Small intestine (tissue), 16 donors: ENCODE measurements at places on chromosomes 7 and 10.

DNA sequence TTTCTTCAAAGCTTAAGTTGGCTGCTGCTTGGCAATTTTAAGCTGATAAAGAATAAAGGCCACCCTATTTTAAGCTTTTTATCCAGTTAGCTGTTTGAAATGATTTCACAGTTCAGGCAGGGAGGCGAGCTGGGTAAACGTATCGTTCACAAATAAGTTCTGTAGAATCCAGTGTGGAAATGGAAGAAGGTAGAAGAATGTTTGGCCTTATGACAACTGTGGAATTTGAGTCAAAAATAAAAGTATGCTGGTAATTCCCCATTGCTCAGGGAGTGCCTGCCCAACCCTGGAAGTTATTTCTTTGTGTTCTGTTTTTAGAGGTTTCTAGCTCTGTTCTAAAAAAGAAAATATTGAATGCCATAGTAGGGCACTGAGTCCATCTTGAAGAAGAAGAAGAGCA lies 113.1 kb downstream of the ARL4A start:
- H3K27ac ChIP-seq = peak overlapping the region; percentile 81
- no peaks in the 10 kb centered on the region for H3K36me3 ChIP-seq
- no peak overlapping the region for H3K4me3 ChIP-seq

GRCh38 chr7:12358694-12359093 lies 45.0 kb downstream of the VWDE start:
- no peak overlapping the region for H3K27ac ChIP-seq
- H3K36me3 ChIP-seq = no peaks in the 10 kb centered on the region
- no peak overlapping the region for H3K4me3 ChIP-seq
- H3K27me3 ChIP-seq = no peaks in the 10 kb centered on the region
- no peak for DNase-seq

GRCh38 chr7:44891372-44891771 lies 6.0 kb upstream of the PURB start:
- H3K36me3 ChIP-seq = no peaks in the 10 kb centered on the region
- no peak for DNase-seq
- no peaks in the 10 kb centered on the region for H3K4me1 ChIP-seq
- no peak overlapping the region for H3K27ac ChIP-seq
- no peak overlapping the region for H3K4me3 ChIP-seq

DNA sequence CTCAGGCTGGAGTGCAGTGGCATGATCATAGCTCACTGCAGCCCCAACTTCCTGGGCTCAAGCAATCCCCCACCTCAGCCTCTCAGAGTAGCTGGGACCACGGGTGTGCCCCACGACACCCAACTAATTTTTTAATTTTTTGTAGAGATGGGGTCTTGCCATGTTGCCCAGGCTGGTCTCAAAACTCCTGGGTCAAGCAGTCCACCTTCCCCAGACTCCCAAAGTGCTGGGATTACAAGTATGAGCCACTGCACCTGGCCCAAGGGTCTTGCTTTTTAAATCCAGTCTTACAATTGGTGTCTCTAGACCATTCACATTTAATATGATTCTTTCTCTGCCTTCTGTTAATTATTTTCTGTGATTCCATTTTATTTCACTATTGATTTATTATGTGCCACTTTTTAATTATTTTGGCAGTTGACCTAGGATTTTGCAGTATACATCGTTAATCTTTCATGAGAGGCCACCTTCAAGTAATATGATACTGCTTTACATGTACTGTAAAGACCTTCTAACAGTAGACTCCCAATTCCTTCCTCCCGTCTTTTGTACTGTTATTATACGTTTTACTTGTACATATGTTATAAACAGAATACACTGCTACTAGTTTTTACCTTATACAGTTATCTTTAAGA lies 18.7 kb downstream of the MMP21 start:
- H3K36me3 ChIP-seq = peaks cover 31% of the 10 kb centered on the region
- no peaks in the 10 kb centered on the region for H3K4me1 ChIP-seq
- DNase-seq = no peak
- H3K27me3 ChIP-seq = no peaks in the 10 kb centered on the region
- H3K27ac ChIP-seq = no peak overlapping the region

DNA sequence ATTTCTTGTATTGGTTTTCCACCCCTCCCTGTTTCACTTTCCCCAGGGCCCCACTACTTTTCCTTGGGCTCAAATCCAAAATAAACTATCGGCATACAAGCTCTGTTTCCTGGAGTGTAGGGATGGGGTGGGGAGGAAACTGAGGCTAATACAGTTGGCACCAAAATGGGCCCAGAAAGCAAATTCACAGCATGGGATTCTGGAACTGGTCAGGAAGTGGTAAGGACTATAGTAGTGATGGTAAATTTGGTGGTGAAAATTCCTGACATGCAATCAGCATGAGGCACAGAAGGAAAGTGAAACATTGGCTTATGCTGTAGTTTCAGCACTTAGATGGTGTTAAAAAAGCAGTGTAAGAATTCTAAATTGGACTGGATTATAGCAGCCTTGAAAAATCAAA lies 8.7 kb upstream of the SAMD9L start:
- no peaks in the 10 kb centered on the region for H3K4me1 ChIP-seq
- DNase-seq = no peak
- no peak overlapping the region for H3K27ac ChIP-seq
- no peaks in the 10 kb centered on the region for H3K36me3 ChIP-seq
- H3K27me3 ChIP-seq = no peaks in the 10 kb centered on the region
- H3K4me3 ChIP-seq = no peak overlapping the region

DNA sequence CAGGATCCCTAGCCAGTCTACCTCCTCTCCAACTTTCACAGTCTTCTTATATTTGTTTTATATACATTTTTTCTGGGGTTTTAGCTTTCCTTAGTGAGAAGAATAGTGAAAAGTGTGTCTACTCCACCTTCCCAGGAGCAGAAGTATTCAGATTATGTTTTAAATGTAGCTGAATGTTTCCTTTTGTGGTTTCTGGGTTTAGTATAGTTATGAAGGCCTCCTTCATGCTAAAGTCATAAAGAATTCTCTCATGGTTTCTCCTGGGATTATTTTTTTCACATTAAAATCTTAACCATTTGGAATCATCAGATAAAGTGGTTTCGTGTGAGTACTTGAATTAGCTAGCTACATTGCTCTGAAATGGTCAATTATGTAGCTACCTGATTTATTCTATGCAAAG lies 50.9 kb downstream of the ANKMY2 start:
- DNase-seq = no peak
- H3K36me3 ChIP-seq = no peaks in the 10 kb centered on the region
- no peak overlapping the region for H3K27ac ChIP-seq

DNA sequence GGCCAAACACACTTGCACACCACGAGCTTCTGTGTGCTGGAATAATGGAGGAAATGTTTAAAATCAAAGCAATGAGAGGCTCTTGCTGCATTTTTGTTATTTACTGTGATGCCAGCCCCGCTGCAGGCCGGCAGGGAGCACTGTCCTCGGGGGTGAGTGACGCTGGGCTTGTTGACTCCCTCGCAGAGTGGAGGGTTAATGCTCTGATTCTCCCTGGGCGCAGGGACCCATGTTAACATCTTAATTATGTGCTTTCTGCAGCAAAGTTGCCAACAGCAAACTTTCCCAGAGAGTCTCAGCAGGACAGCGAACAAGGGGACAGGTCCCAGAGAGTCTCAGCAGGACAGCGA lies 22.9 kb downstream of the SCART1 start:
- no peaks in the 10 kb centered on the region for H3K4me1 ChIP-seq
- H3K36me3 ChIP-seq = no peaks in the 10 kb centered on the region
- H3K27me3 ChIP-seq = no peaks in the 10 kb centered on the region
- H3K4me3 ChIP-seq = no peak overlapping the region
- no peak overlapping the region for H3K27ac ChIP-seq

- H3K27ac ChIP-seq = no peak overlapping the region
- peak; percentile 65 for DNase-seq
- no peaks in the 10 kb centered on the region for H3K36me3 ChIP-seq
- H3K4me3 ChIP-seq = no peak overlapping the region
- H3K4me1 ChIP-seq = no peaks in the 10 kb centered on the region
Observed at GRCh38 chr7:30445770-30446169, 32.8 kb downstream of the NOD1 start.

DNA sequence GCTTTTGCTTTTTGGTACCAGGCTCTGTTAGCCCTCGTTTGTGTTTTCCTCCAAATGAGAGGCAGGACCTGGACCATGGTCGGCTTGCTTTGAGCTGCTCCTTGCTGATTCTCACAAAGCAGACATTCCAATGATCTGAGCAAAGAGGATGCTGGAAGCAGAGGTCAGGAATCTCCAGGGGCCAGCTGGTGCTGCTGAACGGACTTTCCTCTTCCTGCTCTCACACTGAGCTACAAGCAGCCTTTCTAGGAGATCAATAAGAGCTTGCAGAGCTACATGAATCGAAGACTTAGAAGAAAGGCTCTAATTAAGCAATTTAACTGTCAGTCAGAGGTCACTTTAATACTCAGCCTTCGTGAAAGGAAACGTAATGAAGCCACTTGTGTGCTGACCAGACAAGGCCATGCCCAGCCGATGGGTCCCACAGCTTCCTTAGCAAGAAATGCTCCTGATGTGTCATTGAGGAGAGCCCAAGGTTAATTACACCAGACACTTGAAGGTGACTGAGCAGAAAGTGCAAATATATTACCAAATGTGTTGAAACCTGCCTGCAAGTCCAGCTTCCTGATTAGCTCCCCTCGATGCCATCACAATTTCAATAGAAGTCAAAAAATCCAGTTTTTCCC lies 151.3 kb upstream of the RSU1 start:
- H3K27me3 ChIP-seq = no peaks in the 10 kb centered on the region
- H3K4me3 ChIP-seq = no peak overlapping the region
- peak overlapping the region; percentile 39 for H3K27ac ChIP-seq
- H3K4me1 ChIP-seq = no peaks in the 10 kb centered on the region

- no peak for DNase-seq
- H3K27me3 ChIP-seq = no peaks in the 10 kb centered on the region
- H3K4me3 ChIP-seq = no peak overlapping the region
- H3K27ac ChIP-seq = no peak overlapping the region
- H3K36me3 ChIP-seq = no peaks in the 10 kb centered on the region
Observed at GRCh38 chr7:80622541-80622940, 15.9 kb upstream of the CD36 start.

DNA sequence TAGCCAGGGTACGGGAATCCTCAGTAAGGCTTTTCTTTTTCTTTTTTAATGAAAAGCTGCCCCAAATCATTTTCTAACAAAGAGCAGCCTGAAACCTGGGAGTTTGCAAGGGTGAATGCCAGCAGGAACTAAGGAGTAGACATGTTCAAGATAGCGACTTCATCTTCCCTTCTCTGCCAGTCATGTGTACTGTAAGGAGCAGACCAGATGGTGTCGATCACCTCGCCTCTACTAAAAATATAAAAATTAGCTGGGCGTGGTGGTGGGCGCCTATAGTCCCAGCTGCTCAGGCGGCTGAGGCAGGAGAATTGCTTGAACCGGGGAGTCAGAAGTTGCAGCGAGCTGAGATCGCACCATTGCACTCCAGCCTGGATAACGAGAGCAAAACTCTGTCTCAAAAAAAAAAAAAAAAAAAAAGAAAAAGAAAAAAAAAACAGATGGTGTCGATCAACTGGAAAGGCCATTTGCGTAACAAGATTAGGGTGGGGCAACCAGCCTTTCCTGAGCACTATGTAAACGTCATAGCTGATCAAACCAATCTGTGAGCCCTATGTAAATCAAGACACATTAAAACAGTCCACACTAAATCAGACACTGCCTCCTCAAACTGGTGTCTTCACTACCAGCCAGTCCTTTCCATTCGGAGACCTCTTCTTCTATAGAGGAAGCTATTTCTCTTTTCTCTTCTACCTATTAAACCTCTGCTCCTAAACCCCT lies 33.8 kb downstream of the NOLC1 start:
- no peak overlapping the region for H3K4me3 ChIP-seq
- H3K27ac ChIP-seq = no peak overlapping the region
- H3K36me3 ChIP-seq = no peaks in the 10 kb centered on the region
- no peak for DNase-seq
- no peaks in the 10 kb centered on the region for H3K27me3 ChIP-seq

GRCh38 chr10:13741438-13741837 lies 154.7 kb downstream of the PRPF18 start:
- H3K4me3 ChIP-seq = no peak overlapping the region
- H3K4me1 ChIP-seq = no peaks in the 10 kb centered on the region
- no peaks in the 10 kb centered on the region for H3K36me3 ChIP-seq
- DNase-seq = no peak
- H3K27ac ChIP-seq = no peak overlapping the region

- H3K27ac ChIP-seq = peak overlapping the region; percentile 30
- H3K36me3 ChIP-seq = no peaks in the 10 kb centered on the region
- H3K27me3 ChIP-seq = no peaks in the 10 kb centered on the region
- H3K4me1 ChIP-seq = peaks cover 19% of the 10 kb centered on the region
- no peak for DNase-seq
- no peak overlapping the region for H3K4me3 ChIP-seq
Observed at GRCh38 chr10:69335063-69335587, 56.8 kb downstream of the HK1 start.

DNA sequence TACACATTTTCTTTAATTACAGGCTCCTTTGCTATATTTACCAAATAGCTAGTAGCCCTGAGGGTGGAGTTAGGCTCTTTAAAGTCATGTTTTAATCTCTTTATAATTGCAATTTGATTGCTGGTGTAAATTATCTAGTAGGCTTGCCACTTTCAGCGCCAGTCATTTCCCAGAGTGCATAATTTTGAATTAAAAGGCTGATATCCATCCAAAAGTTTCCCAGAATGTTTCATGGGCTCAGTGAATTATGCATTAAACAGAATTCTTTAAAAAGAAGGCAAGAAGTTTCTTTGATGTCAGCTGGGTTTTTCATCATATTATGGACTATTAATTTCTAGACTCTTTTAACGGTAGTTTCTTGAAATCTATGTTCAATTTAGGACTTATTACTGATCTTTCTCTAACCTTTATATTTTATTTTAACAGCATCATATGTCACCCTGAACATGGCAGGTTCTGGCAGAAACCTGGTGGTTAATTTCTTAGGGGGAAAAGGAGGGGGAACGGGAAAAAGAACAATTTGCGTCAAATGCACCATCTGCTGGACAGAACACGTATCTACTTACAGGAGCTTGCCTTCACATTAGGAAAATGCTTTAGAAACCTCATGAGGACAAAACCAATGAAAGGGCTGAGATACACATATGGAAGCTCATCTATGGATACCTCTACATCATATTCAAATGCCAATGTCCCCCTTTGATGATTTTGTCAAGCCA lies 171.1 kb downstream of the GRM3 start:
- H3K27me3 ChIP-seq = no peaks in the 10 kb centered on the region
- H3K4me1 ChIP-seq = no peaks in the 10 kb centered on the region
- no peak overlapping the region for H3K27ac ChIP-seq
- H3K4me3 ChIP-seq = no peak overlapping the region

GRCh38 chr10:86294346-86295265 lies 72.0 kb downstream of the GRID1 start:
- H3K36me3 ChIP-seq = no peaks in the 10 kb centered on the region
- no peak for DNase-seq
- no peak overlapping the region for H3K4me3 ChIP-seq
- H3K4me1 ChIP-seq = no peaks in the 10 kb centered on the region
- H3K27ac ChIP-seq = no peak overlapping the region
